ENCODE measurements at places on chromosomes 2 and 18.

- no peak for DNase-seq
Measured at GRCh38 chr2:161870401-161870930, 203.5 kb downstream of the DPP4 start.

DNA sequence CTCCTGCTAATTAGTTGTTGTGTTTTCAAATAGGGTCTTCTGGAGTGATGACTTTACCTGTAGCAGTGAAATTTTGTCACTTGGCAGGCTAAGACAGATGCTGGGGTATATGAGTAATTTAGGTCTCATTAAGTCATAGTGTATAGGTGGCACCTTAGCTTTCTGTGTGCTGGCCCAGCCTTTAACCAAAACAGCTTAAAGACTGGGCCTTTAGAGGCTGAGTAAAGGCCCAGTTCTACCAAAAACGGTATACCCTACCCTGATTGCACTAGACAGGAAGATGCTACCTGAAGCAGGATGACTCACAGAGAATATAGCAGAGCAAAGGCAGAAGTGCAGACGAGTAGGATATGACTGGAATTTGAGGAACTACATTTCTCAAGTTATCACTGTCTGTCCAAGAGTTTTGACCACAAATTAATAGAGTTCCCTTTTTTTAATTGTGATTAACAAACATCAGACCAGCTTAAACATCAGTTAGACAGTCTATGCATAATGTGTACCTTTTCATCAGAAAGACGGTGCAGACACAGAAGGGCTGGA, 337.9 kb upstream of the SALL3 start:
- DNase-seq, result no peak

DNA sequence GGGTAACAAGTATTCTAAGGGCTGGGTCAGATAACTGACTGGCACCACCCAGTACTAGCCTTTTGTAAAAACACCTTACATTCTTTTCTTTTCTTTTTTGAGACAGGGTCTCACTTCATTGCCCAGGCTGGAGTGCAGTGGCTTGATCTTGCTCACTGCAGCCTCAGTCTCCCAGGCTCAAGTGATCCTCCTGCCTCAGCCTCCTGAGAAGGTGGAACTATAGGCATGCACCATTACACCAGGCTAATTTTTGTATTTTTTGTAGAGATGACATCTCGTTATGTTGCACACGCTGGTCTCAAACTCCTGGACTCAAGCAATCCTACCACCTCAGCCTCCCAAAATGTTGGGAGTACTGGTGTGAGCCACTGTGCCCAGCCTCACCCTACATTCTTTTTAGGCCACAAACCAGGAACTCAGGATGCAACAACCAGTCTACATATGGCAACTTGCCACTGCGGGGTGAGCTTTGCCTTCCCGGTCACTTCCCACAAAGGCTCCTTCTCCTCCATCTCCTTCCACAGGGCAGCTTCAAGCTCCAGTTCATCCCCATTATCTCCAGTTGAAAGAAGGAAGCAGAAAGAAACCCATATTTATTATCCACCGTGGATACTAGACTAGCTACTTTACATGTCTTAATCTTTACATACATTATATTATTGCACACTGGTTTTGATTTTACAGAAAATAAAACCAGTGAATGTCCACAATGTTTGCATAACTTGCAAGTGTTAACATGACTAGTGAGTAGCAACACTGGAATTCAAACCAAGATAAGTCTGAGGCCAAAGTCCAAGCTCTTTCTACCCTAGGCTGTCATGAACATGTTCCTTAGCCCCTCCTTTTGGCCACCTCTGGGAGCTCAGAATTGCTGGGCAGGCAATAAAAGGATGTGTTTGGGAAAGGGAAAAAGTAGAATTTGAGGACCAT, 23.7 kb upstream of the AP1S3 start:
- peak; percentile 59 for DNase-seq

- DNase-seq, result peak; percentile 12
Measured at GRCh38 chr2:58019229-58019628, 27.4 kb upstream of the VRK2 start.

DNA sequence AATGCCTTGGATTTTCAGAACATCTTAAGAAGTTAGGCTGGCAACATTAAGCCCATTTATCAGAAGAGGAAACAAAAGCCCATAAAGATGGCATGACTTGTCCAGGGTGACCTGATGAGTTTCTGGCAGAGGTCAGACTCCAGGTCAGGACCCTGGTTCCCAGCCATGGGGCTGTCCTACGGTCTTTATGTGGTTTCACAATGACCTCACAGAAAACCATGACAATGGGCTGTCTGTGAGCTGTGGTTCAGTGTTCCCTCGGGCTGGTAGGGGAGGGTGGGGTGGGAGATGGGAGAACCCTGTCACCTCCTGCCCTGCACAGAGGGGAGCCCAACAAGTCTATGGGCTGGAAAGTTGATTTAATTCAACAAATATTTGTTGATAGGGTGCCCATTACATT, 101.8 kb downstream of the LOXHD1 start:
- no peak for DNase-seq

DNA sequence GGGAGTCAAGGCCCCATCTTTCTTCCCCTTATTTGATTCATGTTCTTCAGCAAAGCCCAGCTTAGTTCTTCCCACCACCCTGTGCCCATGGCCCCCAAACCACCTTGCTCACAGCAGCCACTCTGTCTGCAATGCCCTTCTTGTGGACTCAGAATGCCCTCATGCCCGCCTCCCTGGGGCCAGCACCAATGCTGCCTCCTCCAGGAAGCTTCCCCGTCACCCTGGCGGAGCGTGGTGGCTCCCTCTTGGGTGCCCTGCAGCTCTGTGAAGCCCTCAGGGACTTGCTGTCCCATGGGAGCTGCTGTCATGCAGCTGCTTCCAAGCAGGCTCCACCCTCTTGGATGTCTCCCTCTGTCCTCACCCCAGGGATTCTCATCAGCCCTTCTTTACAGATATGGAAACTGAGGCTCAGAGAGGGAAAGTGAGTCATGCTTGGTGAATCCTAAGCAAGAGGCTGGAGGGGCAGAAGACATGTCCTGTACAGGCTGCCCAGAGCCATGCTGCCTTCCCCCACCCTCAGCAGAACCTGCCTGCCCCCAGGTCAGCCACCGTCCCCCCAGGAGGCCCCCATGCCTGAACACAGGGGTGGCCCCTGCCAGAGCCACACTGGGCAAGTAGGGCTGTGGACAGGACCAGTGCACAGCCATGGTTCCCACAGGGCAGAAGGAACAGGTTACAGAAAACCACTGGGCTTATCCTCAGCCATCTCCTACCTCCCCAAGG, 11.8 kb upstream of the DUSP2 start:
- DNase-seq, result no peak

- no peak for DNase-seq
Measured at GRCh38 chr2:611519-611918, 65.7 kb downstream of the TMEM18 start.

GRCh38 chr2:235551965-235552364, 58.1 kb downstream of the AGAP1 start:
- peak; percentile 56 for DNase-seq

GRCh38 chr2:212392544-212392943, 146.1 kb downstream of the ERBB4 start:
- no peak for DNase-seq

- DNase-seq, result no peak
Measured at GRCh38 chr2:230643576-230644291, 68.9 kb upstream of the CAB39 start.

DNA sequence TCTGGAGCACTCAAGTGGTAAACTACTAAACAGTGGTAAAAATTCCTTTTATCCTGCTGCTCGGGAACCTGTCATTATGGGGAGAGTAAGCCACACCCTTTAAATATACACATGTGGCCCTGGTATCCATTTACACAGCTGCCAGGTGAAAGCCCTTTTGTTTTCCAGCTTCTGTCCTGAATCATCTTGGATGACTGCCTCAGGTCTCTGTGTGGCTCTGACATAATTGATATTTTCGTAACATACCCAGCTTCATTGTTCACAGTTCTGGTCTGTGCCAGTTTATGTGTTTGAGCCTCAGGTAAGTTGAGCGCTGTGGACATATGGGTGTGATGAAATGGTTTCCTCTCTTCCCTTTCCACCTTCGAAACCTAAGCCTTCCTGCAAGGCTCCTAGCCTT, 15.7 kb upstream of the TTC39C start:
- no peak for DNase-seq

GRCh38 chr2:207808119-207808518, 38.4 kb upstream of the FZD5 start:
- DNase-seq, result no peak

DNA sequence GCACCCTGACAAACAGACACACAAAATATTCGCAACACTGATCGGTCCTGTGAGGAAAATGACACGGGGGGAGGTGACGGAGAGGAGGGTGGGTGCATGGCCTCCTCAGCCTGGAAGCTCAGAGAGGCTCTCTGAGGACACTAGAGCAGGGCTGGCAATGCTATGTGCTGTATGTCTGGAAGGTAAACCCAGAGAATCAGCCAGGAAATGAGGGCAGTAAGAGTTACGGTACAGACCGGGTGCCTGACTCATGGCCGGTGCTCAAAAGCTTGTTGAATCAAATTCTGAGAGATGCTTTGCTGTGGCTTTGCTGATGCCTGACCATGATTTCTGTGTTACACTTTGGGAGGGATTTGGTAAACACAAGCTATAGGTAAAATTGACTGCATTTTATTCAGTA, 81.9 kb downstream of the CCDC93 start:
- no peak for DNase-seq

DNA sequence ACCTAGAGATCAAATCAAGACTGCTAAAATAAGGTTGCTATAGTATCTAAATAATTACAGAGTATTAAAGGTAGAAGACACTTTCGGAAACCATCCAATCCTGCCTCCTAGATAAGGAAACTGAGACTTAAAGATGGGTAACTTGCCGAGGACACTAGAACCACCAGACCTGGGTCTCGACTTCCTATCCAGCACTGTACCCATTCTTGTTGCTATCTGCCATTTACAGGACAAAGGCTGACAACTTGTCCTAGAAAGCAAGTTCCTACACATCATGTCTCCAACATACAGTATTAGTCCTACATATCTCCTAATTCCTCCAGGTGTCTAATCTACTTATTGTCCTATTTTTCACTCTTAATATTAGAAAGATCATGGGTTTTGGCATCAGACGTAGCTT, 37.7 kb downstream of the TRAK2 start:
- DNase-seq, result no peak

DNA sequence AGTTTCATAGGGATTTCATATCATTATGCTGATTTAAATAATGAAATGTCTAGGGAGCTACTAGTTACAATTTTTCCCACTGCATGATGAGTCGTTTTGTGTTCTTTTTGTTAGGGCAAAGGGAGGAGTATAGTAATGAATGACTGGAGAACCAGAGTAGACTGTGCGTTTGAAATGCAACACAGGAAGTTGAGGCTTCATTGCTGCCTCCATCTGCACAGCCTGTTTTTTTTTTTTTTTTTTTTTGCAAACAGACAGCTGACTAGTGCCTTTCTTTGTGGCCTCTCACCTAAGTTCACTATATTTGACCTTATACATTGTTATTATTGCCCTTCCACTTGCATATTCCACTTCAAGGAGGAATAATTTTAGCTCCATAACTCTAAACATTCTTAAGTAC, 286.7 kb upstream of the LRRTM1 start:
- DNase-seq, result no peak
